ENCODE measurements at places on chromosomes 7 and 10.
A peak's percentile ranks its signal among the peaks of the same experiment; 100 is the strongest.

GRCh38 chr7:68862736-68863135 lies 735.5 kb upstream of the AUTS2 start:
- no peak for ATAC-seq

DNA sequence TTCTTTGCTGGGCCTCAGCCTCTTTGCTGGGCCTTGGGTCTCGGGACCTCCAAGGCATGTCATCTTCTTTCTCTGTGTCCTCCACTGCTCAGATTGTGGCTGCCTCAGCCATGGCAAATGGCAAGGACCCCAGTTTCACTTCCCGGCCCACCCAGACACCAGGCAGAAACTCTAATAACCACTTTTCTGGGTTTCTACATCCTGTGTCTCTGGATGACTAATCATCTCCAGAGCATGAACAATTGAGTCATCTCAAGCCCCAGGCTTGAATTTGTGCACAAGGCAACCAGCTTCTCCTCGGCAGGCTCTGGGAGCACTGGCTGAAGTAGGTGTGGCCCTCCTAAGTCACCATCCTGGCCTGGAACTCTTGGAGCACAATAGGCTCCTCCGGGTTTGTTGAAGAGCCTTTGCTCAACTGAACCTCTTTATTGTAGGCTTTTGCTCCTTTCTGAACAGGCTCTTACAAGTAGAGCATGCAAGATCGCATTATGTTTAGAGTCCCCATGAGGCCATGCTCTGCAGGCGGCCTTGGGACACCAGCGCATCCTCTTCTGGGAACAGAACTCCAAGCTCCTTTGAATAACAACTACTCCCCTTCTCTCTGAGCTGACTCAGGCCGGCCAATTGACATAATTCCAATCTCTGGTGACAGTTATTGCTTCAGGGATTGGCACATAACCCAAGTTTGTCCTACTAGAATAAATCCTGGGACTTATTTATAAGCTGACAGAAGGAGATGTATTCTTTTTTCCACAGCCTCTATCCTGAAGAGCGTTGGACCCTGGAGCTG lies 218.1 kb downstream of the WDR11 start:
- no peak for ATAC-seq

GRCh38 chr7:19404912-19405329 lies 259.7 kb upstream of the FERD3L start:
- ATAC-seq: peak; percentile 70

GRCh38 chr7:142012825-142013511 lies 17.3 kb downstream of the MGAM start:
- no peak for ATAC-seq

DNA sequence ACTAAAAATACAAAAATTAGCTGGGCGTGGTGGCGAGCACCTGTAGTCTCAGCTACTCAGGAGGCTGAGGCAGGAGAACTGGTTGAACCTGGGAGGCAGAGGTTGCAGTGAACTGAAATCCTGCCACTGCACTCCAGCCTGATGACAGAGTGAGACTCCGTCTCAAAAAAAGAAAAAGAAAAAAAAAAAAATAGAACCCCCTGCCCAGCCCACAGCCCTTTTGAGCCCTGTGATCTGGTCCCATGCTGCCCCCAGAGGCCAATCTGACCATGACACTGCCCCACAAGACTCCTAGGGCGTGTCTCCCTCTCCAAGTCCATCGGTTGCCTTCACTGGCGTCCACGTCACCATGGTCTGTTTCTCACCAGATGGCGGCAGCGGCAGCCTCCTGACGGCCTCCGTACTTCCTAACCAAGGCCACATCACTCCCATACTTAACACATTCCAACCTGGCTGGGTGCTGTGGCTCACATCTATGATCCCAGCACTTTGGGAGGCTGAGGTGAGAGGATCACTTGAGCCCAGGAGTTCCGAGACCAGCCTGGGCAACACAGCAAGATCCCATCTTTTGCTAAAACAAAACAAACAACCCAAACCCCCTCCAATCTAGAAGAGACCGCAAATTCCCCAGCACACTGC lies 18.0 kb downstream of the STX1A start:
- ATAC-seq: no peak

GRCh38 chr10:85862771-85863170 lies 503.8 kb downstream of the GRID1 start:
- ATAC-seq: no peak

- ATAC-seq: peak; percentile 83
Measured at GRCh38 chr10:75070961-75071428, 40.5 kb upstream of the SAMD8 start.

GRCh38 chr7:26891400-26892350 lies 27.3 kb upstream of the SKAP2 start:
- ATAC-seq: peak; percentile 61

DNA sequence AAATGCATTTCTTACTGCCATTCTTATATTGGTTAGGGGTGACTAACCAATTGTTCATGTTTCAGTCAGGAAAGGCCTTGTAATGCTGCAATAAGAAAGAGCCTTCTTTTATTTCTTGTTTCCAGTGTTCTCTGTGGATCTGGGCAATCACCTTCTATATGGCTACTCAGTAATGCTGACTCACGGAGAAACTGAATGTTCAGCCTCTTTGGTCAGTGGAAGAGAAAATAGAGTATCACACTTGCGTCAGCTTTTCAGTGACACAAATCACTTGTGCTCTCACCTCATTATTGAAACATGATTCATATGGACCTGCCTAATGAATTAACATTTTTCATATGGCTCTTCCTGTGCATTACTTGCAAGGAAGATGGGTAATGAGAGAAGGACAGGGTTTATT lies 243.9 kb upstream of the POT1 start:
- ATAC-seq: no peak

GRCh38 chr10:102184606-102185005 lies 32.4 kb downstream of the NOLC1 start:
- no peak for ATAC-seq

GRCh38 chr7:159019111-159019510 lies 125.6 kb downstream of the VIPR2 start:
- ATAC-seq: no peak

DNA sequence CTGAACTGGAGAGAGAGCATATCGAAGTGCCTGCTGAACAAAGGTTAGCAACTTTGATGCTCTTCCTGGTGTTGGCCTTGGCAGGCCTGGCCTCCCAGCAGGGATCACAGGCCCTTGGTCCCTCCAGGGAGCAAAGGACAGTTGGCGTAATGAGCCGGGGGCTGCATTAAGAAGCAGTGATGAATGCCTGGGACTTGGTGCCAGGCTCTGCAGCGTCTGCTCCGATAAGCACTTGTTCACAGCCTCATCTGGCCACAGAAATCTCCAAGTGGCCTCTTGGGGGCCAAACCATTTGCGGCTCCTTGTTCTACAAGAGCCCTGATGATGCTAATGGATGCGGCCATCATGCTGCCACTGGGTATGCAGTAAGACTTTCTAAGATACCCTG lies 31.8 kb downstream of the CRHR2 start:
- no peak for ATAC-seq

GRCh38 chr10:7426349-7426748 lies 15.5 kb upstream of the SFMBT2 start:
- no peak for ATAC-seq

- ATAC-seq: no peak
Measured at GRCh38 chr10:102119417-102120141, 589 bp downstream of the LDB1 start.

GRCh38 chr7:17311952-17312351 lies 13.5 kb downstream of the AHR start:
- ATAC-seq: no peak

DNA sequence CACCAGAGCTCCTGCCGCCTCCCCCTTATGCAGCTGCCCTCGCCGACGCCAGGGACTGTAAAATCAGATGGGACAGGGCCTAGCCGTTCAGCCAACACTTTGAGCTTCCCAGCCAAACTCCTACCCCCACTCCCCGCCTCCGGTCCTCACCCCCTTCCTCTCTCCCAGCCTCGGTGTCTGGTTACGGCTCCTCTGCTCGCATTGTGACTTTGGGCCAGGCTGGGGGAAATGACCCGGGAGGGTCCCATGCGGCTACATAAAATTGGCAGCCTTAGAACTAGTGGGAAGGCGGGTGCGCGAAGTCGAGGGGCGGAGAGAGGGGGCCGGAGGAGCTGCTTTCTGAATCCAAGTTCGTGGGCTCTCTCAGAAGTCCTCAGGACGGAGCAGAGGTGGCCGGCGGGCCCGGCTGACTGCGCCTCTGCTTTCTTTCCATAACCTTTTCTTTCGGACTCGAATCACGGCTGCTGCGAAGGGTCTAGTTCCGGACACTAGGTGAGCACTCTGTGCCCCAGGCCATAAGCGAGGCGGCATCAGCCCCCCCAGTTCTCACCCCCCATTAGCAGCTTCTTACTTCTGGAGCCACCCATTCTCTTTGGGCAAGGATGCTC lies at the start of gene KAZALD1:
Gene KAZALD1, plus strand, starts transcription at position 366 of the 608 bp plus-strand sequence. CDS start 604 bp downstream, outside the sequence.
- no peak for ATAC-seq

DNA sequence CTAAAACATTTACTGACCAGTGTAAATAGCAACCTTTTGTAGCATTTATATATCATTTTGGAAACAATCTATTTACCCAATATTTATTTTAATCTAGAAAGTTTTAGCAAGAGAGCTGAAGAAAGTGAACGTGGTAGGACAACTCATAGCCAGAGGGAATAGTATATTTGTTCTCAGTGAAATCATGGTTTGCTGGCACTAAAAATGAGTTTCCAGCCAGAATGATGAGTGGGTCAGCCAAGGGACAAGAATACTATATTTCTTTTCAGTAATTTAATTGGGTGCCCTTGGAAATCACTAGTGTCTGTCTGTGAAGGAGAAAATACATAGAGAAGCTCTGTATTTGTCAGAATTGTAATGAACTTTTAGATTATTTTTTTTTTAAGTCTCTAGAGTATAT lies 74.9 kb downstream of the MINPP1 start:
- no peak for ATAC-seq

- no peak for ATAC-seq
Measured at GRCh38 chr7:142795339-142795863, 24.6 kb downstream of the PRSS2 start.

GRCh38 chr10:63542835-63543575 lies 21.8 kb downstream of the REEP3 start:
- no peak for ATAC-seq

- ATAC-seq: no peak
Measured at GRCh38 chr7:85215098-85215497, 28.2 kb upstream of the SEMA3D start.

GRCh38 chr10:11798845-11799735 lies 24.1 kb upstream of the PROSER2 start:
- no peak for ATAC-seq

GRCh38 chr10:85619832-85620231 lies 746.8 kb downstream of the GRID1 start:
- no peak for ATAC-seq

DNA sequence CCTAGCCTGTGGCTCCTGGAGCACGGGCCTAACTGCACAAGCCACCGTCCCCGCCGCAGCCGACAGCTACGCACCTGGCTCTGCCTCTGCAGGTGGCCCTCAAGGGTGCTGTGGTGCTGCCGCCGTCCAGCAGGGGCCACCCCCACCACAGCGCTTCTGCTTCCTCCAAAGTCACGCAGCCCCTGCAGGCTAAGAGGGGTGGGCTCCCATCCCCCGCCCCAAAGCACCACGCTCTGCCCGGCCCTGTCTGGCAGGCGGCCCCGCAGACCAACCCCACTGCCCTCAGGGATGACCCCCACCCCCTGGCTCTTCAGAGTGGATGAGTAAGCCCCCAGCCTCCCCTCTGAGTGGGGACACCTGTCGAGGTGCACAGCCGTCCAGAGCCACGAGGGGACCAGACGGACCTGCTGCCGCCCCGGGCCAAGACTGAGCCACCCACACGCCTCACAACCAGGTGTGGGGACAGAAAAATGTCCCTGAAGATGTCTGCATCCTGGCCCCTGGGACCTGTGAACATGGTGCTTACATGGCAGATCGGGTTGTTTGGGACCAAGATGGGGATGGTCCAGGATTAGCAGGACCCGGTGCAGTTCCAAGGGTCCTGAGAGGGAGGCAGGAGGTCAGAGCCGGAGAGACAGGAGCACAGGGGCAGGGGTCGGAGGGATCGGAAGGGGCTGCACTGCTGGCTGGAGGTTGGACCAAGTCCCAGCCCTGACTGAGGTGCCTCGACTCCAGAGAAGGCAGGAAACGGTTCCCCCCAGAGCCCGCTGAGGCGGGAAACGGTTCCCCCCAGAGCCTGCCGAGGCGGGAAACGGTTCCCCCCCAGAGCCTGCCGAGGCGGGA lies 9.0 kb upstream of the ADAP1 start:
- no peak for ATAC-seq

DNA sequence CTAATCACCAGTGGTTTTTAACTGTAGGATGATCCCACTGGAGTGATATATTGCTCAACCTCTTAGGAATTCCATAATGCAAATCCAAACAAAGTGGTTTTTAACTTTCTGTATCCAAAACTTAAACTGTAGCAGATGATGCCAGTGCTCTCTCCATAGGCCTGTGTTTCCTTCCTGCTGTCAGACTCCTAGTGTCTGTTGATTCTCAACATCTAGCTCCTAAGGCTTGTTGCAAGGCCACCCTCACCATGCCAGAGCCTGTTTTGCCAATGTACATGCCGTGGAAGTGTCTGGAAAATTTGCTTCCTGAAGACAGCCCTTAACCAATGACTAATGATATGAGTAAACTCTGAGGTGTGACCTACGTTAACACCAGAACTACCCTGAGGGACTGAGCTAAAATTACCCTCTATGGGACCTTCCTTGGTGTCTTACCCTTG lies 39.3 kb downstream of the C1GALT1 start:
- no peak for ATAC-seq

GRCh38 chr10:53904506-53905241 lies 896.4 kb downstream of the PCDH15 start:
- ATAC-seq: no peak

DNA sequence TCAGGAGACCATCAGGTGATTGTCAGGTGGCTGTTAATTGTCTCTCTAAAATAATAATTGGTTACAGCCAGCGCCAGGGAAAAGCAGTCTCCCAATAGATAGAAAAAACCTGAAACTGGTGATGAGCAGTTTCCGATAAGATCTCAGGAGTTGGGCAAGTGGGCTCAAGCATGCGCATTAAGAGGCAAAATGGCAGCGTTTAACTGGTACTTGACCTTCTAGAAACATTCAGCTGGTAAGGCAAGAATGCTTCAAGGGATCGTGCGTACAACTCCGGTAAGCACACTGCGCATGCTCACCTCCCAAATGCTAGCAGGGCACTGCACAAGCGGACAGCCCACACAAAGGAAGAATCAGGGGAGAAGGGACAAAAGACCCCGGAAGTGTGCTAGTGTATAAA lies 48.5 kb downstream of the BLNK start:
- no peak for ATAC-seq

- peak; percentile 63 for ATAC-seq
Measured at GRCh38 chr7:128266883-128267594, 26.0 kb downstream of the LEP start.

DNA sequence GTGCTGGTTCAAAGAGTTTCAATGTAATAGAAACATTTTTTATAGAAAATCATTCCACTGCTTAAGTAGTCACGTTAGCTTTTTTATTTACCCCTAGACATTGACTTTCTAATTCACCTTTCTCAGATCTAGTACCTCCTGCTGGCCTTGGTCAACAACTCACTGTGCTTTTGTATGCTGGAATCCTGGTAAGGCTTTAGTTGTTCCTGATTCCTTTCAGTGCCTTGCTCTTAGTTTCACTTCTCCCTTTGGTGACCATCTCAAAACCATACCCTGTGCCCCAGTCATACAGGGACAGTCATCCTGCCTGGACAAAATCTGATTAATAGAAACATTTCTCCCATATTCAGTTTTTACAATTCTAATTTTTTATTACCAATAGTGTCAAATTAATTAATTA lies 130.2 kb downstream of the GPR37 start:
- no peak for ATAC-seq

Data from motor neuron (in vitro differentiated cells).